HCT116 (cell line): ENCODE measurements at places on chromosomes 1 and 21. TPM values are rescaled to one million over a fixed set of nuclear protein-coding genes. Genes with fewer than 3 reads are reported as not detected.

DNA sequence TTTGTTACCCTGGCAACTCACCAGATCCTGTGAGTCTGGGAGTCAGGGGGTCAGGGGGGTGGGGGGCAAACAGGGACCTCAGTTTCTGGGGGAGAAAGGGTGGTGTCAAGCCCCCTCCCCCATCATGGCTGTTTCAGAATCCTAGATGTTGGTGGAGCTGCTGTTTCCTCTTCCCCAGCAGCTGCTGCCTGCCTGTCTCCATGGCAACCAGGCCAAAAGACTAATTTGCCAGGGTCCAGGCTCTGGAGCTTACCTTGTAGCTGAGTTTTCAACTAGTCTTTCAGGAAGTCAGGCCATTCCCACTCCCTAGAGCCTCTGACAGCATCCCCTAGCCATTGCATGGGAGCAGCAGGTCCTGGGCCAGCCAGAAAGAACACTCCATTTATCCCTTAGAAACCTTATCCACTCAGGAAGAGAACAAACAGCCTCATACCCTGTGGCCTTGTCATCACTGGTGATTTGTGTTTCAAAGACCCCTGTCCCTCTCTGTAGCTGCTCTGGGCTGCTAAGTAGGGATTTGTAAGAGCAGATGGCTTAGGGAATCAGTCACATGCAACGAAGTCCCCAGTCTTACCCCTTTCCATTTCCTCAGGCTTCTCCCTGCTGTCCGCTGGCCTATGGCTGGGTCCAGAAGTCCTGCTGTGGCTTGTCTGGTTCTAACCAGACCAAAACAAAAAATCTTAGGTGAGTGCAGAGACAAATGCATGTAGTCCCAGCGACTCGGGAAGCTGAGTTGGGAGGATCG, 21.5 kb upstream of the STMN1 start:
- no peak for DNase-seq

- no peak for DNase-seq
Observed at GRCh38 chr21:37005548-37006485, 685 bp upstream of the RIPPLY3 start.

DNA sequence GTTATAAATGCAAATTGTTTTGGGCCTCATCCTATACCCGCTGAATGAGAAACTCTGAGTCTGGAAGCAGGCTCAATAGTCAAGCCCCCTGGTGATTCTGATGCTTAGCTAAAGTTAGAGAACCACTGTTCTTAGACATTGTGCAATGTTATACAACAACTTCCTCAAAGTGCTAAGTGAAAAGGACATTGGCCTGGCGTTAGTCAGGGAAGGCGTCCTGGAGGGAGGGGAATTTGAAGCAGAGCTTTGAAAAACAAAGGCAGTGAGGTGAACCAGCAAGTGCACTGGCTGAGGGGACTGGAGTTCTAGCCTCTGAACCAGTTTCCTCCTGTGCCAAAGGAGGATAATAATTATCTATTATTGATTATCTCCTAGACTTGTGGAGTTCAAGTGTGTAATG, 5.1 kb downstream of the CD1D start:
- DNase-seq, result no peak

DNA sequence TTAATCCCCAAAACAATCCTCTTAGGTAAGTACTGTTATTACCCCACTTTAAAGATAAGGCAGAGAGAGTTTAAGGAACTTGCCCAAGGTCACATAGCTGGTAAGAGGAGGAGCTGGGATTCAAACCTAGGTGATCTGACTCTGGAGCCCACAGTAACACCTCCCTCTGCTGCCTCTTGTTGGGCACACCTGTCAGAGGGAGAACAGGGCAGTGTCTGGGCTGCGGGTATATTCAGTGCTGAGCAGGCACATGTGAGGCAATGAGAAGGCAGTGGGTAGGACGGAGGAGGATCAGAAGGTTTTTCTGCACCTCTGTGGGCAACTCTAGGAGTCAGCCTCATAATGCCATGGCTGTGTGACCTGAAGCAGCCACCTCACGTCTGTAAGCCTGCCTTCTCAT, 1.8 kb downstream of the HPCA start:
- DNase-seq, result no peak

GRCh38 chr1:236064674-236065508, at the start of gene NID1:
NID1 (minus strand) TSS chr1:236065090; CDS start chr1:236065079, 11 bp downstream.
- no peak for DNase-seq

MT1HL1 gene
- not detected for total RNA-seq

RGSL1 gene
- not detected for total RNA-seq

DNA sequence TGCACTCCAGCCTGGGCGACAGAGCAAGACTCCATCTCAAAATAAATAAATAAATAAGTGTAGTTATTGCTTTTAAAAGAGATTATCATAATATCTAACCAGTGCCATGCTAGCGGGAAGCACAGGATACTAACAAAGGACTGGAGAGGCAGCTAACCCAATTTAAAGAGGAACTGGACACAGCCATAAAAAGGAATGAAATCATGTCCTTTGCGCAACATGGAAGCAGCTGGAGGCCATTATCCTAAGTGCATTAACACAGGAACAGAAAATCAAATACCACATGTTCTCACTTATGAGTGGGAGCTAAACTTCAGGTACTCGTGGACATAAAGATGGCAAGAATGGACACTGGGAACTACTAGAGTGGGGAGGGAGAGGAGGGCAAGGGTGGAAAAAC, 54.9 kb downstream of the TM2D1 start:
- DNase-seq, result no peak

HLX gene
- total RNA-seq, result 1.8 TPM

GRCh38 chr1:108554682-108555427, 5.0 kb upstream of the EEIG2 start:
- no peak for DNase-seq

GRCh38 chr1:154760469-154760933, 109.6 kb downstream of the KCNN3 start:
- DNase-seq, result peak; percentile 28

GRCh38 chr1:27863538-27863915, 8.8 kb upstream of the THEMIS2 start:
- DNase-seq, result no peak

DNA sequence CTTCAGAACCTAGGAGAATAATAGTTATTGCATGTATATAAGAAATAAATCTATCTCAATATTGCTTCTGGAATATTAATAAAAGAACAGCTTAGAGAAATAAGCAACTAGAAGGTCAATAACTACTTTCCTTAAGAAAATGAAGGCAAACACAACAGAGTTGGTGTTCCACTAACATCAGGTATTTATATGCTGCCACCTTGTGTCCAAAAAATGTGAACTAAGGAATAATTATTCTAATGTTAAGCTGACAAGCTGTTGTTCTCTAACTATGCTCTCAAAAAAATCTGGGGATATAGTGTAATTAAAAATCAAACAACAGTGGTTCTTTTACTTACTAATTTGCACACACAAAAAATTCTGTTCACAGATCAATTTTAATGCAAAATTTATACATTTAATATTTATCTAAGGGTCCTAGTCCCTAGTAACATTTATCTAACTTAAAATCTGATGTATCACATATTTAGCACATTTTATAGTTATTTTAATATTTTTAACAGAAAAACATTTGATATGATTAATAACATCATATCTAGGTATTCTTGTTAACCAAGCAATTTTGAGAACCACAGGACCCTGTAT, 39.6 kb downstream of the UCHL5 start:
- DNase-seq, result peak; percentile 49

DNA sequence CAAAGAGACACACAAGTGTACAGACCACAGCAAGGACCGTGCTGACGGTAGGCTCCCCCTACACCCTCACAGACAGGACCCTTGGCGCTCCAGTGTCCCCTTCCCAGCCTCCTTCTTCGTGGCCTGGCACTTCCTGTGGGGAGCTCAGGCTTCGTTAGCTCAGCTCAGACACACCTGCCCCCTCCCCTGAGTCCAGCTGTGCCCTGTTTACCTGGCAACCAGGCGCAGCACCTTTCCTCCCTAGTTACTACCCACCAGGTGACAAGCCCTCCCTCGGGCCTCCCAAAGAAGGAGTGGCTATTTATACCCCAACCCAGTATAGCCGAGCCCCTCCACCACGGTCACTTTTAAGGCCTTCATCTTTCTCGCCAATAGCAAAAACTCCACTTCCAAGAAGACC, 4.7 kb downstream of the CELF3 start:
- no peak for DNase-seq

SRM gene
- total RNA-seq, result 150 TPM

SV2A gene
- 0.15 TPM for total RNA-seq

- DNase-seq, result no peak
Observed at GRCh38 chr1:224189561-224189960, 6.5 kb downstream of the DEGS1 start.

GRCh38 chr21:46048926-46049889, 48.7 kb upstream of the COL6A2 start:
- no peak for DNase-seq

IARS2 gene
- 106 TPM for total RNA-seq

CMPK1 gene
- 78.4 TPM for total RNA-seq

GRCh38 chr1:54540582-54541295, 7.3 kb upstream of the ACOT11 start:
- no peak for DNase-seq

DFFB gene
- 9.0 TPM for total RNA-seq

GRCh38 chr1:192147696-192148095, 10.6 kb upstream of the RGS18 start:
- no peak for DNase-seq

DNA sequence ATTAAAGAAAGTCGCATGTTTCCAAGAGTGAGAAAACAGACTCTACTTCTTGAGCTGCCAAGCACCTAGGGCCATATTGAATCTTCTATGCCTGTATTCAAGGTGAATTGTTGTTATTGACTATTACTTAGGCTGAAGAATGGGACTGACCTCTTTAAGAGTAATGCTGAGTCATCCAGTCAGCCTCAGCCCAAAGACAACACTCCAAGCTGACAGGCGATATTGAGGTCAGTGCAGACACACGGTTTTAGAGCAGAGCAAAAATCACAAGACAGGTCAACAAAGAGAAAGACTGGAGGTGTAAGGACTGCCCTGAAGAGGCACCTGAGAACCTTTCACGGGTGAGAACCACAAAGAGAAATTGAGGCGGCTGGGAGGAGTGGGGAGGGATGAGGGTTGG, 146.9 kb downstream of the MIS18A start:
- DNase-seq, result no peak

TRIM46 gene
- total RNA-seq, result 3.8 TPM

- DNase-seq, result no peak
Observed at GRCh38 chr21:43325968-43326715, 100.8 kb downstream of the SIK1 start.

DNA sequence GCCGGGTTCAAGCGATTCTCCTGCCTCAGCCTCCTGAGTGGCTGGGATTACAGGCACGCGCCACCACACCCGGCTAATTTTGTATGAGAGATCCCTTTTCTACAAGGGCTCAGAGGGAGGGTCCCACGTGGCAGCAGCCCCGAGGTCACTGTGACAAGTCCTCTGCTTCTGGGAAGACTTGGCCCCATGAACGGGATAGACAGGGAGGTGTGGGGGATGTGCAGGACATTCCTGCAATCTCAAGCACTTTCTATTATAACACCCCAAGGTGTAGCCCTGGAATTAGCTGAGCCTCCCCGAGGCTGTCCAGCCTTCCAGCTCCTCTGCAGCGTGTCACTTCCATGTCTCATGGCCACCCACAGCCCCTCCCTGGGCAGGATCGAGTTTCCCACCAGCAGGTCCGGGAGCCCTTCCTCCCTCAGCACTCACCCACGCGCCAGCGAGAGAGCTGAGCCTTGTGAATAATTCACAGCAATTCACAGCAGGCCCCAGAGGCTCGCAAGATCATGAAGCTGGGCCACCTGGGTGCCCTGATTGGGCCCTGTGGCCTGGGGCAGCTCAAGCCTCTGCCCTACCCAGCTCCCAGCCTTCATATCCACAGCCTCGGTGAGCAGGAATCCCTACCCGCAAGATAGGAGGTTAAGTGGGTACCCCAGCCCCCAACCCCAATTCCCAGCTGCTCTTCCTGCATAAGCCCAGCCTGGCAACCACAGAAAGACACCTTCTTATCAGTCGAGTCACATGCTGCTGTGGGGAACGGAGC, 22.8 kb upstream of the RNU1-4 start:
- no peak for DNase-seq

DNA sequence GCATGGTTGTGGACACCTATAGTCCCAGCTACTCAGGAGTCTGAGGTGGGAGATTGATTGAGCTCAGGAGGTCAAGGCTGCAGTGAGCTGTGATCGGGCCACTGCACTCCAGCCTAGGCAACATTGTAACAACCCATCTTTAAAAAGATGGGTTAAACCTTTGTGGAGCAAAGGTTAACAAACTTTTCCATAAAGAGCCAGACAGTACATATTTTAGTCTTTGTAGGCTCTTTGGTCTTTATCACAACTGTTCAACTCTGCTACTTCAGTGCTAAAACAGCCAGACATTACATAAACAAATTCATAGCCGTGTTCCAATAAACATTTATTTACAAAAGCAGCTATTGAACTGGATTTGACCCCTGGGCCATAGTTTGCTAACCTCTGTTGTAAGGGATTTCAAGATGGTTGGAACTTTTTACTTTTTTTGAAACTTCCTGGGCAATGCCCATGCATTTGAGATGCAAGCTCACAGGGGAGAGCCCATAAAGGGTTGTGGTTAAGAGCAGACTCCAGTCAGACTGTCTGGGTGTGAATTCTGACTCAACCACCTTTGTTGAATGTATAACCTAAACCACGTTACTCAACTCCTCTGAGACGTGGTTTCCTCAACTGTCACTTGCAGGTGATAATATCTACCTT, 10.8 kb downstream of the INAVA start:
- DNase-seq, result no peak

MPL gene
- total RNA-seq, result not detected

DNA sequence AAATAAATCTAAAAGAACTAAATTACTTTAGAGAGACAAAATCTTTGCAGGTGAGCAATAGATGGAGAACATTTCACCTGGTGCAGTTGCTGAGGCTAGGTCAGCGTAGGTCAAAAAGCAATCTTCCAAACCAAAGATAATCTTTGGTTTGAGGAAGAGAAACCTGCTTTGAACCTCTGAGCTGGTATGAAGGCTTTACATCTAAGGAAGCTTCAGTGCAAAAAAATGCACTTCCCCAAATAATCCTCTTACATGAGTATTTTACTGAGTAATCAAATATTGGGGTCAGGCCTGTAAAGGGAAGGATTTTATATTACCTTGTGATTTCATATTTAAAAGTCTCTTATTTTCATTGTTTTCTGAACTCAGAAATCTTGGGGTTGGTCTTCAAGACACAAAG, 223.6 kb downstream of the SRGAP2C start:
- DNase-seq, result no peak

GRCh38 chr21:35222541-35222941, 173.4 kb upstream of the RUNX1 start:
- no peak for DNase-seq

GRCh38 chr1:28171246-28171645, 5.2 kb downstream of the PTAFR start:
- DNase-seq, result no peak

DNA sequence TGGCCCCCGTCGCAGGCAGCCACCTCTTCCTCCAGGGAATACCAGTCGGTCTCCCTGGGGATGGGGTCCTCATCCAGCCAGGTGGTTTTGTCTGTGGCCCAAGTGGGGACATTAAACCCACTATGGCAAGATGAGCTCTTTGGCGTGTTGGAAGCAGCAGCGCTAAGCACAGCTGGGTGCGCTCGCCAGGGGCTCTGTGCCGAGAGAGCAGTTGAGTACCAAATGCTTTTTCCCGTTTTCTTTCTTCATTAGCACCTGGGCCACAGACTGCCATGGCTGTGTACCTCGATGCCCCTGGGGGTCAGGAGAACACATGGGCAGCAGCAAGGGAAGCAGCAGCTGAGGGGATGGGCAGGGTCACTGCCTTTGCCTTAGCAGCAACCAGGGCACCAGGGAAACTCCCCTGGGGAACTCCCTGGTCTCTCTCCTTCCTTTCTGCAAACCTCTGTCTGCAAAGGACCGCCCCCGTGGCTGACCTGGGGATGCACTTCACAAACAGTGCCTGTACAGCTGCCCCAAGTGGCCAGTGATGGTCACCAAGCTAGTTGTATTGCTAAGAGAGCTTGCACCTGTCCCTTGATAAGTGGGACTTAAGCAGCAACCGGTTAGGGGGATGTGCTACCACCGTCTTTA, 31.1 kb downstream of the EDARADD start:
- no peak for DNase-seq
